Naive thymus-derived CD4-positive, alpha-beta T cell (primary cell): ENCODE measurements at places on chromosomes 11 and 22. TPM values are rescaled to one million over a fixed set of nuclear protein-coding genes. Genes with fewer than 3 reads are reported as not detected.
A peak's percentile ranks its signal among the peaks of the same experiment; 100 is the strongest.

DNA sequence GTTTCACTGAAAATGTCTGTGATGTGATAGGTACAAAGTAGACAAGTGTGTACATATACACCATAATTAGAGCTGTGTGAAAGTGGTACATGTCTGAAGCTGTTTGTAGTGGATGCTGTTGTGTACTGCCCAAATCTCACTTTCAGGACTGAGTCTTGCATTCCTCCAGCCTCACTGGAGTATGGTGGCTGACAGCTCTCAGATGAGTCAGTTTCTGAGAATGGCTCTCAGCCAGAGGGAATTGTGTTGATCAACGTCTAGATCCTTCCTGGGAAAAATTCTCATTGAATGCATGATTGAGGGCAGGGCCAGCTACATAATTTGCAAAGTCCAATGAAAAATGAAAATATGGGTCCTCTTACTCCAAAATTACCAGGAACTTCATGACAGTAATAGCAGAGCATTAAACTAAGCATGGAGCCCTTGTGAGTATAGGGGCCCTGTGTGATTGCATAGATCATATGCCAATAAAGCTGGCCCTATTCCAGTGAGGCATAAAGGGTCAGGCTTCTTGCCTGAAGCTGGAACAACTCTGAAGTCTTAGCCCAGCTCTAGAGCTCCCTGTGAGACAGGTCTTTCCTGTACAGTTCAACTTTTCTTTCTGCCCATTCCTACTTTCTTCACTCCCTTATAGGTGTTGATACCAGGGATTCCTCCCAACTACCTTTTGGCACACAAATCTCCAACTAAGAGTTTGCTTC is 10.8 kb upstream of the CYP2R1 start:
- DNase-seq = no peak

- no peak for DNase-seq
Measured at GRCh38 chr11:109859045-109859724, 234.0 kb upstream of the ZC3H12C start.

DNA sequence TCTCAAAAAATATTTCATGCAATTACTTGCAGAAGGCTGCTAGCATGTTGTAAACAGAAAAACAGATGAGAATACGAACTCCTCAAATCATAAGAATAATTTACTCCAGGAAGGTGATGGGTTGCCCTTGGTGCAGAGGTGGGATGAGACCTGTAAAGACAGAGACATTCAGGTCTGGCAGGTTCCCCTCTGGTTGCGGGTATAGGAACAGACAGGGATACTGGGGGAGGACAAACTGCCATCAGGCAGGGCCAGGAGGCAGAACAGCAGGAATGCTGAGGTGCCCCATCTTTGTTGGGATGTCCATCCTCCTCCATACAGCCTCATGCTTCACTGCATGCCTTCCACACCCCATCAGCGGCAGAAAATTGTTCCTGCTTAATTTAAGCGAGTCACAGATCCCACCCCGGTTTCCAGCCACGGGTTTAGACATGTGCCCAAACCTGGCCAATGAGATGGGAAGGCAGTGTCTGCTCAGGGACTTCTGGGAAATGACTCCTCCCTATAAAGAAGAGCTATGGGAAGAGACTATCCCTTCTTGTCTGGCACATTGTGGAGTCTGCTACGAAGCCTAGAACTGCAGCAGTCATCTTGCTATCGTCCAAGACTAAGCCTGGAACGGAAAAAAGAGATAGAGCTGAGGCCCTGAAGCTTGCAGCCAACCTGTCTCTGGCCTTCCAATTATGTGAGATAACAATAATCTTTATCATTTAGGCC is 23.1 kb upstream of the IRAG1 start:
- DNase-seq = no peak

DNA sequence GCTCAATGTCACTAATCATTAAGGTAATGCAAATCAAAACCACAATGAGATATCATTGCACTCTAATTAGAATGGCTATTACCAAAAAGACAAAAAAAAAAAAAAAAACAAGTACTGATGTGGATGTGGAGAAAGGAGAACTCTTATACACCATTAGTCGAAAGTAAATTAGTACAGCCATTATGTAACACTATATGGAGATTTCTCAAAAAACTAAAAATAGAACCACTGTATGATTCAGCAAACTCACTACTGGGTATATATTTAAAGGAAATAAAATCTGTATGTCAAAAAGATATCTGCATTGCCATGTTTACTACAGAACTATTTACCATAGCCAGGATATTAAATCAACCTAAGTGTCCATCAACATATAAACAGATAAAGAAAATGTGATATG is 265.4 kb upstream of the ARHGAP20 start:
- no peak for DNase-seq

DNA sequence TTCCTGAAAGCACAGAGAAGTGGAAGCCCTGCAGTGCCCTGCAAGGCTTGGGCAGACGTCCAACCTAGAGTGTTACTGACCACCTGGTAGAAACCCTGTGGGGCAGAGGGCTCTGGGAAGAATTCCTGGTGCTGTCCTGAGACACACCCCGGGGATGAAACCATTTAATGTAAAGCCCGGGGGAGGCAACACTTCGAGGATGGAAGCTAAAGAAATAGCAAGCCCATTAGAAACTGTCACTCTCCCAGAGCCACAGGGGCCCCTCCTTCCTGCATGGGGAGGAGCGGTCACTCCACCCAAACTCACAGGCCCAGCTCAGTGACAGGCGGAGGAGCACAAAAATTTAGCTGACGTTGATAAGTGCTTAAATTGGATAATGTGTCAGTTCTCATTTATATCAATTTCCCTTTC is 57.6 kb downstream of the NRXN2 start:
- DNase-seq = no peak

DNA sequence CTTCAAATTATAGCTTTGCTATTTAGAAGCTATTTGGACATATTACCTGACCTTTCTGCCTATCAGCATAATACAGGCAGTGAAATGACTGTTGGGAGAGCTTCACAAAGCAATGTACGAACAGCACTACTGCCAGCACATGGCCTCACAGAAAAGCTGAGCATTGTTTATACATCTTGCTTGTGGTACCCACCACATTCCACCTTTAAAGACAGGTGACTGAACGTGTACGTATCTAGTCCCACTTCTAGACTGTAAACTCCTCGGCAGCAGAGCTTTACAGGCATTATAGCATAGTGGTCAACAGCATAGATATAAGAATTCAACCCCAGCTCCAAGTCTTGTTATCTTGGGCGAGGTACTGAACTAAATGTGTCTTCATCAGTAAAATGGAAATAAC is 1.6 kb downstream of the JOSD1 start:
- DNase-seq = no peak

DNA sequence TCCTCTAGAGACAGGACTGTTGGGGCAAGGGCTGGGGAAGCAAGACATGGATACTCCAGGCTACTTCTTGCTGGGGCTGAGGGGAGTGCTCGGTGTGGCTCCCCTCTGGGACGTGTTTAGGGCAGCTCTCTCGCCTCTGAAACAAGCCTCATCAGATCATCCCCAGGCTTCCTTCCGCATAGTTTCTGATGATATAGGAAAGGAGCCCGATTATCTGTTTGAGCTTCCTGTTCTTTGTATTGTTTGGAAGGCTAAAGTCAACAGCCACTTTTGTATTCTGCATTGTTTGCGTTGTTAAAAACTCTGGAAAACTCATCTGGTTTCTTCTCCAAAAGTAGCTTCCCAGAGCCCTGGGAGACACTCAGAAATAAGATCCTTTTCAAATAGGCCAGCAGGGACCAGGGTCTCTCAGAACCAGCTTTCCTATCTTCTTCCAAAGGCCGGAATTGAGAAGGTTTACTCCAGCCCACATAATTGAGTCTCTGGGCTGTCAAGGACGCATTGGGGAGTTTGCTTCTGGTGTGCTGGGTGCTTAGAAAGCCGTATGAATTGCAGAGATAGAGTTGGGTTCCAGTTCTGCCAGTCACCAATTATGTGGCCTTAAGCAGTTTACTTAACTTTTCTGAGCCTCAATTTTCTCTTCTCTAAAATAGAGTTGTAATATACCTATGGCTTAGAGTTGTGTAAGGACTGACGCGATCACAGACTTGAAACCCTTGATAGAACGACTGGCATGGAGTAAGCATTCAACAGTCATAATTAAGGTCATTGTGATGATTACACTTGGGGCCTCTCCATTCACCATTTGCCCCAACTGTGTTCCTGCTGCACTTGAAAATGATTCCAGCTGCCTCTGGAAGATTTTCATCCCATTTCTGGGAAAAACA is 19.1 kb downstream of the CD44 start:
- DNase-seq = no peak

DNA sequence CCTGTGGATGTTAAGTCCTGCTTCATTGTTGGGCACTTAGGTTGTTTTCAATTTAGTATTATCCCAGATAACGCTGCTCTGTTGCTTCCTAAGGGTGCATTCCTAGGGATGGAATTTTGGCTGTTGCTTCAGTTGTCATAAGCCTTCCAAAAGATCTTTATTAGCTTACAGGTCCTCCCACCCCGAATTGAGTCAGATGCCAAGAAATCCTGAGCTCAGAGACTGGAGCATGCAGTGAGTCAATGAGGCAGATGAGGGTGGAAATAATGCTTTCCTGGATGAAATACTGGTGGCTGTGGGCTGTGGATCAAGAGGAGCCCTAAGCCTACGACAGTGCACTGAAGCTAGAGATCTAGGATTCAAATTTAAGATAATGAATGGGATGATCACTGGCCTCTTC is 10.7 kb upstream of the IL18BP start:
- DNase-seq = no peak

GRCh38 chr11:87432022-87432421 is 394.3 kb downstream of the TMEM135 start:
- no peak for DNase-seq

DNA sequence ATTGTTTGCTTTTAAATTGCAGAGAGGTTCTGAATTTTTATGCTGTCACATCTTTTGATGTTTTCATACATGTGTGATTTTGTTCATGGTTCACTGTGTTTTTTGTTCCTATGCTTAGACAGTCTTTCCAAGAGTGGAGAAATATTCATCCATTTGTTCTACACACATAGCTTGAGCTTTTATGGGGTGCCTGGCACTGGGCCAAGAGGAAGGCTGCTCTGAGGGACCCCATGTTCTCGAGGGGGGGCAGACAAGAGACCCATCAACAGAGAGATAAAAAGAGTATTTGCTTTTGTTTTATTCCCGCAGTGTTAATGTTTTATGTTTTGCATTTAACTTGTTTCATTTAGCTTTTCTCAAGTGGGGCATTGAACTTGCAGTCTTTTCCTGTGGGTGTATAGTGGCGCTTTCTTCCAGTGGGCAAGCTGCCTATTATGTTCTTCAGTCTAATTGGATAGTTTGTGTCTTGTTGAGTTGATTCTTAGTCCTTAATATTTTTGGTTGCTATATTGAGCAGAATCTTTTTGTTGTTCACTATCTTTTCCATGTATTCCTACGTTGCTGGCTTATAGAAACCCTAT is 57.7 kb downstream of the CABIN1 start:
- DNase-seq = no peak

Gene TBX1
- not detected for polyA plus RNA-seq

Gene ZP1
- polyA plus RNA-seq = not detected

Gene LIF
- not detected for polyA plus RNA-seq

DNA sequence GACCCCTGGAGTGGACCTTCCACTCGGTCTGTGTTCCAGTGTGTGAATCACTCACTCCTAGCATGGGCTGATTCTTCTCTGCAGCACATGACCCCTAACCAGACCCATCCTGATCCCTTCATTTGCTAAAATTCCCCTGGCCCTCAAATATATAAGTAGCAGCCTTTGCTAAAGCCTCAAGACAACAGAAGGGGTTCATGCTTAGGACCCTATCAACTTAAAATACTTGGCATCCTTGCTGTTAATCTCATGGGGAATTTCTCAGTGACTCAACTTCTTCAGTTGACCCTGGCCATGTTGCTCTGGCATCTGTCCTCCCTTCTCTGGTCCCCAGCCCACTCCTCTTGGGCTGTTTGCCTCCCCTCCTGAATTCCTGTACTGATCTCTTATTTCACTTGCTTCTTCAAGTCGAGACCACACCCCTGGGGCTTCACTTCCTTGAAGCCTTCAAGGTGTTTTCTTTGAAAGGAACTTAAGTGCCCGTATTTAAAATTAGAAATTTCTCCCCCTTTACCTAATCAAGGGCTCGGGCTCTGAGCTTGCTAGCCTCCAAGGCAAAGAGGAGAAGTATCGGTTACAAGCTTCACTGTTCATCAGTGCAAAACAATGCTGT is 23.6 kb downstream of the NNMT start:
- peak; percentile 19 for DNase-seq

DNA sequence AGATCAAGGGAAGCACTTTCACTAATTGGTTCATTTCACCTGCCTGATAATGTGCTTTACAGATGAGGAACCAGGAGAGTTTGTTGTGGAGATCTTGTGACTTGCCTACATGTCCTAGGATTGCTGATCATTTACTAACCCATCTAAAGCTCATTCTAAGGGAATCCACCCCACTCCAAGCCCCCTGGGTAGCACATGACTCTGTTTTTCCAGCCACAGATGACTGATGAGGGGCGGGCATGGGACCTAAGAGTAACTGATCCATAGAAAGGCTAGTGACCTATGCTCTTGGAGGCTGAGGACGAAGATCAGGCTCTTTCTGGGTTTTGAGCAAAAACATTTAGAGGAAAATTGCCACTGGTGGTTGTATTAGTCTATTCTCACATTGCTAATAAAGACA is 378.1 kb downstream of the CADM1 start:
- no peak for DNase-seq

- no peak for DNase-seq
Measured at GRCh38 chr11:79346021-79346420, 94.8 kb downstream of the TENM4 start.

Gene TNNI2
- polyA plus RNA-seq = 0.46 TPM

Gene PRAME
- polyA plus RNA-seq = not detected

Gene RAC2
- 838 TPM for polyA plus RNA-seq

Gene FXYD2
- 25.6 TPM for polyA plus RNA-seq

GRCh38 chr11:76835928-76836612 is 24.6 kb upstream of the ACER3 start:
- DNase-seq = no peak

Gene ANGPTL5
- polyA plus RNA-seq = not detected

DNA sequence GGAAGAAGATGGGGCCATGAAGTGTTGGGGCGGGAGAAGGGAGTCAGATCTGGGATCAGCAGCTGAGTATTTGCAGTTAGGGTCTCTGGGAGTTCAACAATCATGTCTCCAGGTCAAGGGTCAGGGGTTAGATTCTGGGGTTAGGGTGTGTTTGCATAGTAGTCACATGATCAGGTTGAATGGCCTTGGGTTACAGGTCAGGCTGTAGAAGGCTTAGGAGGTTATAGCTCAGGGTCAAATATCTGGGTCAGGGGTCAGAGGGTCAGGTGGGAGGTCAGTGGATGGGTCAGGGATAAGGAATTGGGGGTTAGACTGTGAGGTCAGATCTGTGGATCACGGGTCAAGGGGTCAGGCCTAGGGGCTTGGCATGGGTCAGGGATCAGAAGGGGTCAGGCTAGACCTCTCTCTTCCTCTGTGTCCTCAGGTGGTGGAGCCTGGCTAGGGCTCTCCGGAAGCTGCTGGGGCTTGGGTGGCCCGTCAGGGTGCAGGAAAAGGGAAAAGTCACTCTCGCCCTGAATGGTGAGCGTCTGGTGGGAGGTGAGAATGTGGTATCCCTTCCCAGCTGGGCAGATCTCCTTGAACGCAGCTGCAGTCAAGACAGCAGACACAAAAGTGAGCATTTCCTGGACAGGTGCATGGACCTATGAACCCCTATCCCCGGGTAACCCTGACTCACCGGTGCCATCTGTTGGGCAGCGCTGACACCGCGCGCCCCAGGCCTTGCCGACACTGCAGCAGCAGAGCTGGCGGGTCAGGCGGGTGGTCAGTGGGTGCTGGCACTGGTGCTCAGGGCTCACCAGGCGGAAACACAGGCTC is 6.4 kb downstream of the LTBP3 start:
- DNase-seq = no peak

GRCh38 chr22:47848184-47848920 is 1085.9 kb downstream of the TBC1D22A start:
- no peak for DNase-seq

Gene OR4D6
- polyA plus RNA-seq = not detected
